ENCODE measurements at places on chromosomes 2 and 18. TPM values are rescaled to one million over a fixed set of nuclear protein-coding genes. Genes with fewer than 3 reads are reported as not detected.

TNP1 gene
- not detected for total RNA-seq

ZBTB7C gene
- 6.3 TPM for total RNA-seq

EGR4 gene
- total RNA-seq = 0.10 TPM

ABCG8 gene
- under 0.01 TPM for total RNA-seq

SIX3 gene
- not detected for total RNA-seq

CRYBA2 gene
- total RNA-seq = not detected

RAX gene
- 0.39 TPM for total RNA-seq

ACVR1C gene
- 3.6 TPM for total RNA-seq

TUBA4B gene
- total RNA-seq = not detected

FAM110C gene
- total RNA-seq = 3.6 TPM

TXNDC2 gene
- not detected for total RNA-seq

RFTN2 gene
- 27.1 TPM for total RNA-seq

RDH14 gene
- total RNA-seq = 26.5 TPM

CCT7 gene
- 124 TPM for total RNA-seq

CRYGC gene
- total RNA-seq = not detected

ABCB11 gene
- total RNA-seq = 0.79 TPM

EML6 gene
- total RNA-seq = 2.6 TPM

SERPINB7 gene
- 14.6 TPM for total RNA-seq

ALMS1 gene
- total RNA-seq = 30.8 TPM

SERPINB11 gene
- not detected for total RNA-seq

GCG gene
- total RNA-seq = not detected

SERPINB4 gene
- 29.1 TPM for total RNA-seq

All from skin of body (tissue), 3 donors.